COR-L47 (cell line): ENCODE measurements at places on chromosomes 6 and 20.

GRCh38 chr6:4786996-4787395 is 10.8 kb downstream of the CDYL start:
- no peak for DNase-seq

- no peak for DNase-seq
Observed at GRCh38 chr6:21348504-21349195, 244.9 kb upstream of the SOX4 start.

- no peak for DNase-seq
Observed at GRCh38 chr20:13723011-13723410, 61.7 kb downstream of the ESF1 start.

DNA sequence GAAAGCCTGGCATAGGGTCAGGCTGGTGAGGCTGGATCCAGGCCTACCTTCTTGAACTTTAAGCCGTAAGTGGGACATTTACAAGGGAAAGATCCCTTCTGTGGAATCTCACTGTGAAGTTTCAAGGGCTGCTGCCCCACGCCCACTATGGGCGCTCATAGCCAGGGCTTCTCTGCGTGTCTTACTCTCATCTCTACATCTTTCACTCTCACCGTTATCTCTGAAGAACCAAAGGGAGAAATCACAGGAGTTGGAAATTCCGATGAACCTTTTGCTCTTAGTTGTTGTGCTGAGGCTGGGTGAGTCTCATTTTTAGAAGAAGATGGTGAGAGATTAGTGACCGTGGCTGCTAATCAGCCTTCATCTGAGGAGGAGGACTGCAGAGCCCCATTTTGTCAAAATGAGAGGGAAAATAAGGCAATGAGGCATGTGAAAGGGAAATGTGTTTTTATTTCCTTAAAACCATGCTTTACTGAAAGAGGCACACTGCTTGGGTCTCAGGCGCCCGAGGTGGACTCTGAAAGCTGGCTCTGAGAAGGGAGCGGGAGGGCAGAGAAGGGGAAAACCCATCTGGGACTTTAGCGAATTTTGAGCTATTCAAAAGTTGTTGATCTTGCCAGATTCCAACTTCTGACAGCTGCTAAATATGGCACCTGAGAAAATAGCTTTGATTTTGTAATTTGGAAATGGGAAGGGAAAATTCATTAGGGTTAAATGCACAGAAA is 301.5 kb downstream of the CLIC5 start:
- no peak for DNase-seq

- no peak for DNase-seq
Observed at GRCh38 chr6:168584249-168584648, 143.3 kb downstream of the SMOC2 start.

DNA sequence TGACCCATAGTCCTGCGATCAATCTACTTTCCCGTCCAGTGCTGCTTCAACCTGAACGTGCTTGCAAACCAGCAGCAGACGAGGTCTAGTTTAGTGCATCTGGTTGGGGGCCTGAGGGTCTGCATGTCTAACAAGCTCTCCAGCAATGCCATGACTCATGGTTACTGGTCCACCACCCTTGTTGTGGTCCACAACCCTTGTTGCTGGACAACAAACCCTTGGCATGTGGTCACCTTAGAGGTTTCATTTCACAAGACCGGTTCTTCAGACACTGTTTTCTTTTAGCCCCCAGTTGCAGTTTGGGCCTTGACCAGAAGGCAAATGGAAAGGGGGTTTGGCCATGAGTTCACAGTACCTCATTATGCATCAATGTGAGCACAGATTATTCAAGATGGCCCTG is 424.8 kb downstream of the QKI start:
- DNase-seq: no peak

- no peak for DNase-seq
Observed at GRCh38 chr20:35077341-35077740, 15.3 kb downstream of the TRPC4AP start.

- peak; percentile 62 for DNase-seq
Observed at GRCh38 chr20:33653218-33653899, 8.8 kb upstream of the C20orf144 start.

- no peak for DNase-seq
Observed at GRCh38 chr6:168304752-168305015, 14.9 kb downstream of the DACT2 start.

DNA sequence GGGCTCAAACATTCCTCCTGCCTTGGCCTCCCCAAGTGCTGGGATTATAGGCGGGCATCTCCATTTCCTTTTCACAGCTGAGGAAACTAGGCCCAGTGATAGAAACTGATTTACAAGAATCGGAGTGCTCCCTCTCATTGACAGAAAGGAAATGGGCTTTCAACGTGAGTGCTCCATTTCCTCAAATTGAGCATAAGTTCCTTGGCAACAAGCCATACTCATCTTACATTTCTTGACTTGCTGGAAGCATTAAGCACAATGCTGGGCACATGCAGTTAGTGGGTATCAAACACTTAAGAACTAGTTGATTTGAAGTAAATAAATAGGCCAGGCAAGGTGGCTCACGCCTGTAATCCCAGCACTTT is 54.7 kb downstream of the FGD2 start:
- DNase-seq: no peak

GRCh38 chr20:56793916-56794315 is 164.8 kb downstream of the TFAP2C start:
- no peak for DNase-seq

DNA sequence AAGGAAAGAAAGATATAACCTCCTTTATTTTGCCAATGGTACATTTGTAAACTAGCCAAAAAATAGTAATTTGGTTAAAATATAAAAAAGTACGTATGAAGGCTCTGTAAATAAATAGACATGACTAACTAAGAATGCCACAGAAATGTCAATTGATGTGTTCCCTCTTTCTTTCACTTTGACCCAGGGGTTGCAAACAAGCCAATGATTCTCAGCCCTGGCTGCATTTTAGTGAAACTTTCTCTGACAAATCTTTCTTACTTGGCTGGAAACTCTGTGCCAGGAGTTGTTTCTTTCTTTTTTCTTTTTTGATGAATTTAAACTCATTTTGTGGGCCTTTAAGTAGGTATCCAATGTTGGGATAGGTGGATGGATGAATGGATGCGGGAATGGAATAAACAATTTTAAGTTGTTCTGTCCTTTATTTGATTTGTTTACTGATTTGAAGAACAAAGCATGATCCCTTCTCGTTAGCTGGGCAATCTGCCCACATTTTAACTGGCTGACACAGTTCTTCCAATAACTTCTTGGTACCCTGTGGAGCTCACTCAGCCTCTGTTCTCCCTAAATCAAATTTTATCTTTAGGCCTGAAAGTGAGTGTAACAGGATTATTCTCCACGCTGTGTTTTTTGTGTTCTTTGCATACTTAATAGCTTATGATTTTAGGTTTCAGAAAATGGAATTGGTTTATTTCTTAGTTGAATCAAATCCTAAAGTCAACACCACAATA is 58.6 kb upstream of the GCLC start:
- DNase-seq: peak; percentile 62

DNA sequence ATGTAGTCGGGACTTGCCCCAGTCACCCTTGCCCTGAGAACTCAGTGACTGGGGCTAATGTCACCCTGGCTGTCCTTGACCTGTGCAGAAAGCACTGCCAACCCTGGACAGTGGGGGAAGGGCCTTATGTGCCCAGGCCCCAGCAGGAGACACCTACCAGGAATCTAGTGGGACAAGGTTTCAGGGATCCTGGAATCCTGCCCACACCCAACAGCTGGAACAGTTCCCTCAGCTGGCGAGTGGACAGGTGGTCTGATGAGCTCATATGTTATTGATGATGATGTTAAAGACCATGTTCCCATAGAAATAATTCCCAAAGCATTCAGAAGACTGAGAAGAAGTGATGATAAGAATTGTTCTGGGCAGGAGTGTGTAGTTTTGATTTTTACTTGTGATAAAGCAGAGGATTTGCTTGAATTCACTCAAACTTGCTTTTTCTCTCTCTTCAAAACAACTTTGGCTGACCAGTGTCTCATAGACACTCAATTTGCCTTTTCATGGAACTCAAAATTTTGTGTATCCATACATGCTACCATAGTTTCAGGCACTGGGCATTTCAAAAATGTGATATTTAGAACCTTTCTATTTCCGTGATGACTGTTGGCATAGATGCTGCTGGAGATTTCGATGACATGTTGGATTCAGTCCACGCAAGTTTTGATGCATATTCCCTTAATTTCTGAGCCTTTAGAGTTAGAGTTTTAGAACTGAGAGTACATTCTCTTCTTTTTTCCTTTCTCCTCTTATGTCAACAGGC is 79.3 kb downstream of the SLC22A3 start:
- no peak for DNase-seq

- DNase-seq: no peak
Observed at GRCh38 chr6:11525468-11526155, 11.9 kb upstream of the TMEM170B start.

GRCh38 chr6:156437121-156437879 is 339.9 kb upstream of the ARID1B start:
- DNase-seq: peak; percentile 56

GRCh38 chr6:35216851-35217811 is 3.4 kb downstream of the SCUBE3 start:
- no peak for DNase-seq

DNA sequence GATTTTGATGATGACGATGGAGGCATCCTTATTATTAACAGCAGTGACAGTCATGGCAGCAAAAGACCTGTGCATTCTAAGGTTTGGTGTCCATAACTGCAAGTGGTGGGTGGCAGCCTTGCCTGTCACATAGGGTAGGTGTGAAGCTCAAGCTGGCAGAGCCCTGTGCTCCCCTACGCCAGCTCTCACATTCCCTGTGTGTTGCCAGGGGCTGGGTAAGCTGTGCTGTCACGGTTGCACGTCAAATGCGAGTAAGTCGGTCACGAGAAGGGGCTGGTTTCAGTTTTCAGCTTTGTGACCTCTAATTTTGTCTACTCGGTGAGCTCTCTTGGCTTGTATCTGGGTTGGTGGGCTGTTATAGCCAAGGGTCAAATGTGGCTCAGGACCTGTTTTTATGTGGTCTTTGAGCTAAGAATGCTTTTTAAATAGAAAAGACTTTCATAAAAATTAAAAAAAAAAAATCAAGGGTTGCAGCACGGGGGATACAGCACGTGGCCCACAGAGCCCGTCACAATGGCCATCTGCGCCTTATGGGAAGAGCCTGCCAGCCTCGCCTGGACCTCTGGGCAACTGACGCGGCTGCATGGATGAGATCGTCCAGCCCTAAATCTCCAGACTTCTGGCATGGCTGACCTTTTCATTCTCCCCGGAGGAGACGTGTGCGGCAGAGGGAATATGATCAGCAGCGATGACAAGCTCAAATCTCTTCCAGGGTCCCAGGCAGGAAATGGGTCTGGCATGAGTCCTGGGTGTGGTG is 148.5 kb downstream of the PHACTR3 start:
- no peak for DNase-seq

- DNase-seq: no peak
Observed at GRCh38 chr6:11317885-11318771, 85.7 kb upstream of the NEDD9 start.

DNA sequence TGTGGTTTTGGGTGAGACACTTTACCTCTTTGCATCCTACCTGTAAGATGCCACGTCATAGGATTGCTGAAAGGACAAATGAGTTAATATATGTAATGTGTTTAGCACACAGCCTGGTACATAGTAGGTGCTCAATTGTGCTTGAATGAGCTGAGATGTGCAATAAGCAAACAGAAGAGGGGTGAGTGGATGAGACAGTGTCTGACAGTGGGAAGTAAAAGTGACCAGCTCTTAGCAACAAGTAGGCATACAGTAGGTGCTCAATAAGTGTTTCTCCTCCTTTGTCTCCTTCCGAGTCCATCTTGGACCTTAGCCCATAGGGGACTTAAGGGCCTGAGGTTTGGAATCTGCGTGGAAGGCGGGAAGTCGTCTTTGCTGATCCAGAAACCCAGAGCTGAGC is 104.7 kb downstream of the CEBPB start:
- no peak for DNase-seq

DNA sequence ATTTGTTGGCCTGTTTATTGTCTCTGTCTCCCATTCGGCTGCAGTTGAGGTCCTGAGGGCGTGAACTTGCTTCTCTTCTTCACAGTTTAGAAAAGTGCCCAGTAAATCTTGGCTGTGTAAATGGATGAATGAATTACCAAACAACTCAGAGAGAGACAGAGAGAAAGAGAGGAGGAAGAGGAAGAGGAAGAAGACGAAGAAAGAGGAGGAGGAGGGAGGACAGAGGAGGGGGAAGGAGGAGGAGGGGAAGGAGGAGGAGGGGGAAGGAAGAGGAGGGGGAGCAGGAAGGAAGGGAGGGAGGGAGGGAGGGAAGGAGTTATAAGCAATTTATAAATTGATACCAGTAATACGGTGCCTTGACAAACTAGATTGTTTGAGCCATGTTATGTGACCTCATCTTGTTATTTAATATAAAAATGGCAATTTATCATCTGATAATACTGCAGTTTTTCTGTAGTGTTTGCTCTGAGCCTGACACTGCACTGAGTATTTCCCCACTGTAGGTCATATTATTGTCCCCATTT is 18.7 kb downstream of the HCK start:
- no peak for DNase-seq

- no peak for DNase-seq
Observed at GRCh38 chr6:154394571-154394970, 38.0 kb upstream of the IPCEF1 start.

GRCh38 chr6:5453546-5453945 is 192.2 kb downstream of the FARS2 start:
- no peak for DNase-seq

DNA sequence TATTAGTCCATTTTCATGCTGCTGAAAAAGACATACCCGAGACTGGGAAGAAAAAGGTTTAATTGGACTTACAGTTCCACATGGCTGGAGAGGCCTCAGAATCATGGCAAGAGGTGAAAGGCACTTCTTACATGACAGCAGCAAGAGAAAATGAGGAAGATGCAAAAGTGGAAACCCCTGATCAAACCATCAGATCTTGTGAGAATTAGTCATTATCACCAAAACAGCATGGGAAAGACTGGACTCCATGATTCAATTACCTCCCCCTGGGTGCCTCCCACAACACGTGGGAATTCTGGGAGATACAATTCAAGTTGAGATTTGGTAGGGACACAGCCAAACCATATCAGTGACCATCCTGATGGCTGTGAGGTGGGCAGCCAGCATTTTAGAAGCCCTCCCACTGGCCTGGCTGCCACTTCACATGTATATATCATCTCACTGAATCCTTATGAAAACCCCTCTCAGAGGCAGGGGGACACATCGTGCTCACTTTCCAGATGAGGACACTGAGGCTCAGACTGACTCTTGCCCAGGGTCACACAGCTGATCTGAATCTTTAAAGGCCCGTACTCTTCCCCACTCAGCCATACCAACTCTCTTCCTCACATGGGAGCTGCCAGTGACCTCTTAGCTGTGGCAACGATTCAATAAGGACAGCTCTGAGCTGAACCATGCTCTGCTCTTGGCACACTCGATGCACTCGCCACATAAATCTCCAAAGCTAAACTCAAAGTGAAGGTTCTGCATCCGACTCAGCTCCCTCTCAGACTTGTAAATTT is 25.7 kb downstream of the BMP7 start:
- DNase-seq: no peak
